Stomach (tissue), 19 donors: ENCODE measurements at places on chromosomes 12 and 14. TPM values are rescaled to one million over a fixed set of nuclear protein-coding genes. Genes with fewer than 3 reads are reported as not detected.

Gene RFLNA
- total RNA-seq = 61.3 TPM

Gene GDF3
- total RNA-seq = not detected

Gene SLC4A8
- total RNA-seq = 9.0 TPM

Gene SOAT2
- not detected for total RNA-seq

Gene MYF5
- not detected for total RNA-seq

Gene CSAD
- total RNA-seq = 334 TPM

DNA sequence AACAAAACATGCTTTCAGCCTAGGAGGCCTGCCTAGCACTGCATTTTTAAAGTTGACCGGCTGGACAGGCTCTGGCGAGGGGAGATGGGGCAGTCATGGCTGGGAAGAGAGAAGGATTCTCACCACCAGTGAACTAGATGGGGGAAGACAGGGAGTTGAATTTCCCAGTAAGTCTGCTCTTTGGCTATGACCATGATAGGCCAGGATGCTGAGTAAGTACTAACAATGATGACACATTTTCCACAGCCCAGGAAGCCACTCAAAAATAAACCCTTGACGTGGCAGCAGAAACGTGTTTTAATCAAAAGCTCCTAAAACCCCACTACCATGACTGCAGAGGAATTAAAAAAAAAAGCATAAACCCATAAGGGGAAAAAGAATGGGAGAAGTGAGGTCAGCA is 19.0 kb downstream of the KCTD10 start:
- DNase-seq = no peak
- H3K27me3 ChIP-seq = no peaks in the 10 kb centered on the region
- peaks cover 46% of the 10 kb centered on the region for H3K36me3 ChIP-seq
- peak overlapping the region; percentile 95 for H3K27ac ChIP-seq

DNA sequence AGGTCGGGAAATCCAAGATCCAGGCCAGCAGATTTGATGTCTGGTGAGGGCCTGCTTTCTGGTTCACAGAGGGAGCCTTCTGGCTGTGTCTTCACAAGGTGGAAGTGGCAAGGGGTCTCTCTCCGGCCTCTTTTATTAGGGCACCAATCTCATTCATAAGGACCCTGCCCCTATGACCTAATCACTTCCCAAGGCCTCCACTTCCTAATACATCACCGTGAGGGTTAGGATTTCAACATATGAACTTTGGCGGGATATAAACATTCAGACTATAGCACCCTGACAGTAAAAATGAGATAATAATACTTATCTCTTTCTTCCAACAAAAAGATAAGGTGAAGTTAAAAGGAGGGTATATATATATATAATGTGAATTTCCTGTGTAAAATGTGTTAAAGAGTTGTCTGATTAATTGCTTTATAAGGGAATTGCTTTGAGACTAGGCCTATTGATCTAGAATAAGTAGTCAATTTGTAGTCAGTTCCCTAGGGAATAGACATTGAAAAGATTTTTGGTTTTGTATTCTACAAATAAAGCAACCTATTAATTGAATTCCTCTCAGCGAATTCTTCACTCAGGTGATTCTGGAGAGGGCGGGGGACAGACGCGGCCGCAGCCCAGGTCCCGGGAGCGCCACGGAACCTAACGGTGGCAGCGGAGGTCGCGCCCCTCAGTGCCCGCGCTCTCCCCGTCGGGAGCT is 516 bp upstream of the LGALS3 start:
- H3K4me1 ChIP-seq = peaks cover 88% of the 10 kb centered on the region
- H3K4me3 ChIP-seq = peak overlapping the region; percentile 69
- peak overlapping the region; percentile 95 for H3K27ac ChIP-seq
- H3K36me3 ChIP-seq = peaks cover 3% of the 10 kb centered on the region
- no peaks in the 10 kb centered on the region for H3K27me3 ChIP-seq
- DNase-seq = no peak

DNA sequence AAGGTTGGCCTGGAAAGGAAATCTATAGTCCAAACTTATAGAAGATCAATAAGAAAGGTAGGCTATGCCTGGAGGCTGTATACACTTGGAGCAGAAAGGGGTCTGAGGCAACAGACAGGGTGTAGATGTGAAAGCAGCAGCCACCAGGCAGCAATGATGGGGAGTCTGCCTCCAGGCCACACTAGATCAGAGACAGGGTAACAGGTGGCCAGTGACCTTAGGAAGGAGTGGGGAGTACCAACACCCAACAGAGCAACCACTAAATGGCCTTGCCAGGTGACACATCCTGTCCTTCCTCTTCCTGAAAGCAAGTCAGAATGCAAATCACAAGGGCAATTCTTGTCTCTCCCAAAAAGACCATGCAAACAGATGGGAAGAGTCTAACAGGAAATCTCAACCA is 46.4 kb upstream of the NID2 start:
- H3K4me3 ChIP-seq = no peak overlapping the region
- no peaks in the 10 kb centered on the region for H3K27me3 ChIP-seq
- no peak overlapping the region for H3K27ac ChIP-seq
- no peak for DNase-seq
- H3K4me1 ChIP-seq = no peaks in the 10 kb centered on the region

- DNase-seq = peak; percentile 84
- H3K36me3 ChIP-seq = no peaks in the 10 kb centered on the region
- H3K4me1 ChIP-seq = peaks cover 34% of the 10 kb centered on the region
- H3K27me3 ChIP-seq = no peaks in the 10 kb centered on the region
These were observed 20.0 kb upstream of the TCP11L2 start for GRCh38 chr12:106282457-106283097.

- H3K27me3 ChIP-seq = no peaks in the 10 kb centered on the region
- no peaks in the 10 kb centered on the region for H3K36me3 ChIP-seq
- DNase-seq = no peak
- H3K4me3 ChIP-seq = no peak overlapping the region
- H3K27ac ChIP-seq = no peak overlapping the region
These were observed 119.2 kb upstream of the NCOR2 start for GRCh38 chr12:124686370-124687173.

GRCh38 chr14:60253649-60254048 is 4.6 kb downstream of the PPM1A start:
- H3K4me1 ChIP-seq = peaks cover 78% of the 10 kb centered on the region
- DNase-seq = no peak
- H3K36me3 ChIP-seq = no peaks in the 10 kb centered on the region
- H3K27me3 ChIP-seq = no peaks in the 10 kb centered on the region
- H3K4me3 ChIP-seq = no peak overlapping the region

- H3K27ac ChIP-seq = no peak overlapping the region
- no peak overlapping the region for H3K4me3 ChIP-seq
- H3K27me3 ChIP-seq = no peaks in the 10 kb centered on the region
- H3K4me1 ChIP-seq = no peaks in the 10 kb centered on the region
- no peaks in the 10 kb centered on the region for H3K36me3 ChIP-seq
These were observed 243.9 kb downstream of the DIO2 start for GRCh38 chr14:79967453-79967852.

GRCh38 chr14:91731986-91732385 is at the start of gene CATSPERB:
Gene CATSPERB (minus strand): TSS chr14:91732086. CDS start chr14:91729479, 2,607 bp downstream.
- no peak within 1 kb of the TSS for H3K27ac ChIP-seq
- no peaks in the 10 kb centered on the region for H3K27me3 ChIP-seq
- H3K36me3 ChIP-seq = no peaks in the 10 kb centered on the region
- DNase-seq = no peak
- H3K4me1 ChIP-seq = no peaks in the 10 kb centered on the region
- no peak within 1 kb of the TSS for H3K4me3 ChIP-seq

DNA sequence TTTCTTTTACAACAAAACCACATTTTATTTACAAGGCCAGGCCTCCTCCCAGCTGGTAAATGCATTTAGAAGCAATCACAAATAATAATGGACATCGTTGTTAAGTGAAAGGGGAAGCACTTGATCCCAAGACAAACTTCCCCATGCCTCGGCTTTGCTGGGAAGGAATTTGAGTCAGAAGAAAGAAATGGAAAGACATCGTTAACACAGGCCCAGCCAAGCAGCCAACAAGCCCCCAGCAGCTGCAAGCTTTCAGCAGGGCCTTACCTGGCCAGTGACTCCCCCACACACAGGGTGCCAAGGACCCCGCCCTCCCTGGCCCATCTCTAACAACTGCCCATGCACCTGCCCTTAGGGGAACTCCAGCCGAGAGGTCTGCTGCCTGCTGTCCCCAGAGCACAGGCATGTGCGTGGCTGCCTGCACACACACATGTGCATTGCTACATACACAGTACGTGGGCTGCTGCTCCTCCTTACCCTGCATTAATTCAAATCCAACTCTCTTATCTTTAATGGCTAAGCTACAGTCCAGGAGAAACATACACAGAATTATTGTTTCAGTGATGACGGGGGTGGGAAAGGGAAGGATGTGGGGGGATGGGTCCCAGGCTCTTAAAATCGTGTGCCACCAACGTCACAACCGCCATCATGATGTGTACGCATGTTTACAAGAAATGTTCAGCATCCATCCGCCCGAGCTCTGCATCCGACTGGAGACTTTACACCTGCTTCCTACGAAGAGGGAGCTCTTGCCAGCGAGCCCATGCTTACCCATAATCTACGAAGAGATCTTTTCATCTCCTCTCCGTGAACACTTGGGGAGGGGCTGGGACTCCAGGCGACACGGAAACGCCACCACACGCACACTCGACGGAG is 9.8 kb downstream of the BCL11B start:
- no peak overlapping the region for H3K4me3 ChIP-seq
- H3K27me3 ChIP-seq = no peaks in the 10 kb centered on the region
- no peaks in the 10 kb centered on the region for H3K36me3 ChIP-seq

GRCh38 chr12:75483431-75483830 is 2.9 kb downstream of the GLIPR1 start:
- H3K27ac ChIP-seq = no peak overlapping the region
- H3K4me1 ChIP-seq = peaks cover 33% of the 10 kb centered on the region
- H3K36me3 ChIP-seq = no peaks in the 10 kb centered on the region
- peak overlapping the region; percentile 48 for H3K4me3 ChIP-seq
- no peak for DNase-seq
- H3K27me3 ChIP-seq = no peaks in the 10 kb centered on the region

DNA sequence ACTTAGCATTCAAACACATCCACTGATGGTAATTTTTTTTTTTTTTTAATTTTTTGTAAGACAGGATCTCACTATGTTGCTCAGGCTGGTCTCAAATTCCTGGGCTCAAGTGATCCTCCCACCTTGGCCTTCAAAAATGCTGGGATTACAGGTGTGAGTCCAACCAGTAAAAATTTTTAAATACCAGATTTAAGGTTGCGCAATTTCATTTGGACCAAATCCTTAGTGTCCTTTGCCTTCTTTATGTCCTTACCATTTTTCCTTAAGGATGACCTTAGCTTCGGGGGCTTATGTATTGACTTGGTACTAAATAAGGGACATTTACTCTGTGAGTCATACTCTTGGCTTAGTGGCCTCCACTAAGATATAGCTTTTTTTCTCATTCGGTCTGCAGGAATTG is 4.1 kb upstream of the PLBD1 start:
- H3K36me3 ChIP-seq = no peaks in the 10 kb centered on the region
- no peaks in the 10 kb centered on the region for H3K27me3 ChIP-seq
- no peak overlapping the region for H3K27ac ChIP-seq
- H3K4me3 ChIP-seq = no peak overlapping the region
- peaks cover 22% of the 10 kb centered on the region for H3K4me1 ChIP-seq
- no peak for DNase-seq

DNA sequence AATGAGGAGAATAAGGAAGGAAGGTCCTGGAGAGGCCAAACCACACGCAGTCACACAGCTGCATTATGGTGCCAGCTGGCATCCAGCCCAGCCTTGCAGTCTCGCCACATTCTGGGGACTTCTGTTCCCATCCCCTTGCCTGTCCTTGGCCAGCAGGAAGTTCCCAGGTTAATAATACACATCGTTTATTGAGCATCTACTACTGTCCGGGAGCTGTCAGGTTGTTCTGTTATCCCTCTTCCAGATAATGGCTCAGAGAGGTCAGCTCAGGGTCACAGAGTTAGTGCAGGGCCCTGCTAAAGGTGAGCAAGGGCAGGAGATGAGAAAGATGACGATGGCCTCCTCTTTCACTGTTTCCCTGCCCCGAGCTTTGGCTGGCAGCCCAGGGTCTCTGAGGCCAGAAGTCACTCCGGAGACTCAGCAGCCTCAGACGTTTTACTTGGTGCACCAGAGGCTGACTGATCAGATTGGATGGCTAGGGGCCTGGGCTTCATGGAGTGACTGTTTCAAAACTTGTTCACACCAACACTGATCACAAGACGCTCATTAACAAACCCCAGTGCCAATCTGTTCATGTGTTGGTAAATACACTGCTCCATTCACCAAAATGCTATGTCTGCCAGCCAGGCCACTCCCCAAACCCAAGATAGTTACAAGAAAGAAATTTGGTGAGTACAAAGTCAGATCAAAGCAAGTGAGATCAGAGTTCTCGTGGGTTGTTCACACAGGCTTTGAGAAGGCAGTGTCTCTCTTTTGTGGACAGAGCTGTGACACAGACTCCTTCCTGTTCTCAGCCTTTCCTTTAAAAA is 79.2 kb downstream of the B4GALNT3 start:
- no peaks in the 10 kb centered on the region for H3K36me3 ChIP-seq
- H3K27me3 ChIP-seq = no peaks in the 10 kb centered on the region
- peak overlapping the region; percentile 71 for H3K27ac ChIP-seq
- H3K4me1 ChIP-seq = peaks cover 36% of the 10 kb centered on the region
- H3K4me3 ChIP-seq = no peak overlapping the region

- no peak for DNase-seq
- H3K4me1 ChIP-seq = no peaks in the 10 kb centered on the region
- no peaks in the 10 kb centered on the region for H3K36me3 ChIP-seq
These were observed 260.3 kb downstream of the BCAT1 start for GRCh38 chr12:24688601-24689000.

DNA sequence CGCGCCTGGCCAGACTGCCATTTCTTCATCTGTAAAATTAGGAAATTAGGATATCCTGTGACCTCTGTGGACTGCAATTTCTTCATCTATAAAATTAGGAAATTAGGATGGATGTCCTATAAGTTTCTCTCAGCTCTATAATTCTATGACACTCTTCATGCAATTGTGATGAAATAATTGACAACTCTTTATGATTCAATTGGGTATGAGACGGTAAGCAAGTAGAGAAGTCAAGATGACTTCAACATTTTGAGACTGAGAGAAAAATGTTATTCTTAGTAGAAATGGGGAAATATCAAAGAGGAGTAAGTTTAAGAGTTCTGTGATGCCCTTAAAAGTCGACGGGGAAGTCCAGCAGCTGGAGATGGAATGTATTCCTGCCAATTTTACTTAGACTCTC is 12.0 kb downstream of the KIAA0586 start:
- H3K4me1 ChIP-seq = no peaks in the 10 kb centered on the region
- DNase-seq = no peak
- peaks cover 76% of the 10 kb centered on the region for H3K36me3 ChIP-seq
- H3K27me3 ChIP-seq = no peaks in the 10 kb centered on the region
- no peak overlapping the region for H3K27ac ChIP-seq
- H3K4me3 ChIP-seq = no peak overlapping the region

- peak; percentile 85 for DNase-seq
- H3K4me3 ChIP-seq = no peak overlapping the region
- H3K36me3 ChIP-seq = peaks cover 13% of the 10 kb centered on the region
These were observed 4.5 kb downstream of the ABCB9 start for GRCh38 chr12:122961531-122962329.
